ENCODE measurements at places on chromosomes 4 and X.

DNA sequence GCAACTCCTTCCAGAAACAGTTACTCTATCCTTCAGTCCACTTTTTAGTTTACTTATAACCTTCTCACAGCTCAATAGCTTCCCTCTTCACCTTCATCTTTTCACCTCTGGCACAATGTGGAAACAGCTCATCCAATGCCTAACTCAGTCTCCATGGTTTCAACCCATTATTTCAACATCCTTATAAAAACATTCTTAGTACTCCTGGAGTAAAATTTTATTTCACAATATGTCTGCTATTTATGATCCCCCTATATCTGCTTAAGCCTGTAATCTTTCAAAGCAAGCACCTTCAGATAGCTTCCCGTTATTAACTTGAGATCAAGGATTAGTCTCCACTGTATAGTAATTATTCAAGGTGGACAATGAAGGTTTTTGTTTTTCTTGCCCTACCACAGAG lies 156.3 kb downstream of the GASK1B start:
- H3K27me3 ChIP-seq = no peaks in the 10 kb centered on the region
- H3K27ac ChIP-seq = no peak overlapping the region
- peaks cover 8% of the 10 kb centered on the region for H3K4me1 ChIP-seq
- no peaks in the 10 kb centered on the region for H3K36me3 ChIP-seq
- no peak overlapping the region for H3K4me3 ChIP-seq

GRCh38 chr4:40192114-40193015 lies 4.5 kb upstream of the RHOH start:
- H3K4me1 ChIP-seq = peaks cover 76% of the 10 kb centered on the region
- H3K4me3 ChIP-seq = no peak overlapping the region

DNA sequence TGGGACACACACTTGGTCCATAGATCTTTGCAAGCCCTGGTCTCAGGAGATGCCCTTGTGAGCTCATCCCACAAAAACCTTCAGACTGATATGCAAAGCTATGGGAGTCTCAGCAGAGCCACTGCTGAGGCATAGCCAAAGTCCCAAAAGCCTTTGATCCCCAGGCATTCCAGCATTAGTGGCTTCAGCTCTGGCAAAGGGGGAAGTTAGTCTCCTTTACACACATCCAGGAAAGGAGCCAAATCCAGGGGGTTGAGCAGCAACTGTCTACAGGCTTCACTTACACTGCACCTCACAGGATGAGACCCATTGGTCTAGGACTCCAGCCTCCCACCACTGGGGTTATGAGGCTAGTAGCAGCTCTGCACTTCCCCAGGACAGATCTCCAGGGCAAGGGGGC lies 14.0 kb downstream of the PF4 start:
- DNase-seq = no peak
- H3K4me3 ChIP-seq = no peak overlapping the region
- no peak overlapping the region for H3K27ac ChIP-seq
- H3K36me3 ChIP-seq = peaks cover 36% of the 10 kb centered on the region
- H3K4me1 ChIP-seq = peaks cover 3% of the 10 kb centered on the region

DNA sequence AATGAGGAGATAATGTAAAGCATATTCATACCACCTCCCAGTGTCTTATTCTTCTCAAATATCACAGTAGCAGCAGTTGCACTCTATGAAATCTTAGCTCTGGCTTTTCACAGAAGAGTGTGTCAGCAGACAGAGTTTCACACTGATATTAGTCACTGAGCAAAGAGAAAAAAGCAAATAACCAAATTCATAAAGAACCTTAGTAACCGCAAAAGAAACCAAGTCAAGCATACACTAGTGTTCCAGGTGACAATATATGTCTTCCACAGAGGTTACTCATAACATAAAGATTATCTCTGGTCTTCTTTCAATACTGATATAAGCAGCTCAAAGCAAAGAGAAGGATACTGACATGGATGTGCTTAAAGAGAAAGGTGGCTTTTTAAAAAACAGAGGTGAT lies 181.7 kb upstream of the EDNRA start:
- H3K36me3 ChIP-seq = no peaks in the 10 kb centered on the region
- H3K4me1 ChIP-seq = no peaks in the 10 kb centered on the region
- DNase-seq = no peak
- H3K27me3 ChIP-seq = no peaks in the 10 kb centered on the region

- H3K27ac ChIP-seq = no peak overlapping the region
- no peak for DNase-seq
- no peaks in the 10 kb centered on the region for H3K27me3 ChIP-seq
- no peaks in the 10 kb centered on the region for H3K4me1 ChIP-seq
Measured at GRCh38 chr4:14883661-14884060, 118.6 kb upstream of the CPEB2 start.

GRCh38 chr4:156501962-156502361 lies 469.6 kb downstream of the PDGFC start:
- no peak overlapping the region for H3K27ac ChIP-seq
- no peak for DNase-seq
- H3K27me3 ChIP-seq = no peaks in the 10 kb centered on the region
- H3K4me3 ChIP-seq = no peak overlapping the region

DNA sequence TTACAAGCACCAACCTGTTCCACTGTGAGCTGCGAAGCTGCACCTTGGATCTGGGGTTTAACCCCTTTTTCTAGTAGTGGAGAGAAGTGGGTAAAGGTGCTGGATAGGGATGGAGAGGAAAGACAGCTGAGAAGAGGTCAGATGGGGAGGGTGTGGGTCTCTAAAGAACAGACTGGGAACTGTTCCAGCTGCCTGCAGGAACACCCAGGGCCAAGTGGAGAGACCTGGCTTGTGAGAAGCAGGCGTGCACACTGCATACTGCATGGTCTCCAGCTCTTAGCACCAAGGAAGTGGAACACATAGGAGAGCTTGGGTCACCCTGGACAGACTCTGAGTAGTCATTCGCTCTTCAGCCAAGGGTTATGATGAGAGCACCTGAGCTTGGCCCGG lies 16.1 kb downstream of the BCOR start:
- H3K27ac ChIP-seq = peak overlapping the region; percentile 84
- H3K4me3 ChIP-seq = peak overlapping the region; percentile 52
- H3K4me1 ChIP-seq = peaks cover 70% of the 10 kb centered on the region
- peaks cover under 1% of the 10 kb centered on the region for H3K36me3 ChIP-seq

DNA sequence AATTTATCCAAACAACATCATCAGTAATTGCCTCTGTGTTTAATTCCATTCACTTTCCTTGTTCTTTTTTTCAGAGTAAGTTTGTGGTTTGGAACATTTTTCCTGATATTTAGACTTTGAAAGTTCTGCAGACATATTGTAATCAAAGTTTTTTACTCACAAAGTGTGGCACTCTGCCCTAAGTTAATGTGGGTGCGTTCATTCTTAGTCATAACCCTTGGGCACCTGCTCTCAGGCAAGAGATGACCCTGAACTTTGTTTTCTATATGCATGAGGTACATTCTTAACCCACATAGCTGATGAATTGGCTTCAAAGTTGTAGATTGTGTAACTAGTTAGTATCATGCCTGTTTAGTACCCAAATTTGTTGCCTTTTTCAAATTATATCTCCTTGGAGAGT lies 424.3 kb downstream of the GRXCR1 start:
- peaks cover 25% of the 10 kb centered on the region for H3K36me3 ChIP-seq
- no peak overlapping the region for H3K4me3 ChIP-seq
- peaks cover 7% of the 10 kb centered on the region for H3K4me1 ChIP-seq
- no peak overlapping the region for H3K27ac ChIP-seq

GRCh38 chr4:150890246-150890645 lies 124.8 kb downstream of the LRBA start:
- H3K36me3 ChIP-seq = peaks cover 16% of the 10 kb centered on the region
- no peak for DNase-seq
- H3K4me3 ChIP-seq = no peak overlapping the region
- H3K4me1 ChIP-seq = no peaks in the 10 kb centered on the region
- H3K27ac ChIP-seq = peak overlapping the region; percentile 11

GRCh38 chr4:76758996-76759395 lies 138.9 kb downstream of the SOWAHB start:
- peak overlapping the region; percentile 57 for H3K27ac ChIP-seq
- DNase-seq = no peak
- peaks cover 2% of the 10 kb centered on the region for H3K4me1 ChIP-seq
- peaks cover 69% of the 10 kb centered on the region for H3K36me3 ChIP-seq
- H3K4me3 ChIP-seq = no peak overlapping the region

GRCh38 chr4:76458825-76459224 lies 23.8 kb downstream of the SHROOM3 start:
- H3K4me1 ChIP-seq = peaks cover 35% of the 10 kb centered on the region
- no peaks in the 10 kb centered on the region for H3K27me3 ChIP-seq
- peaks cover 24% of the 10 kb centered on the region for H3K36me3 ChIP-seq
- DNase-seq = peak; percentile 42
- peak overlapping the region; percentile 34 for H3K4me3 ChIP-seq

GRCh38 chr4:21656832-21657231 lies 291.7 kb downstream of the KCNIP4 start:
- H3K4me3 ChIP-seq = no peak overlapping the region
- H3K27ac ChIP-seq = no peak overlapping the region
- H3K36me3 ChIP-seq = no peaks in the 10 kb centered on the region
- no peak for DNase-seq

DNA sequence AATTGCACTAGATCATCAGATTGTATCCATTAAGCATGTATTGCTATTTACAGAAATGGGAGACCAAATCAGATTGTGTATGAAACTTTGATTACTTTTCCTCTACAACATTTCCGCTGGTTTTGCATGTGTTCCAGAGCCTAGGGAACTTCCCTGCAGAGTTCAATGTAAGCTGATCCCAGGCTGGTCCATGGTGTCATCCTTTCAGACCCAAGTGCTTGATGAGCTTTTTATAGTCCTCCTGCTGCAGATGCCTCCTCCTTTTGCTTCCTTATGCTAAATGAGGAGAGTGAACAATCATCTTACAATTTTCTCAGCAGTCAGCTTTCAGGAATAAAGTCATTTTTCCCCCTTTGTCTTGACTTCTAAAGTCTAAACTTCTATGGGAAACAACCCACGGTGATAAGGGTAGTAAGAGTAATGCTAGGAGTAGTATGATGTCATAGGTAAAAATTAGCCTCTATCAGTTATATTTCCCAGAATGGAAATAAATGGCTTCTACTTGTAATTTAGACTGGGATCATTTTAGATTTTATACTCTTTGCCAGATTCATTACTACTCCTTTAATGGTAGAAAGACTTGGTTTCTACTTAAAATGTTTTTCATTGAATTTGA lies 55.1 kb upstream of the SLC4A4 start:
- no peak overlapping the region for H3K4me3 ChIP-seq
- H3K36me3 ChIP-seq = no peaks in the 10 kb centered on the region
- no peaks in the 10 kb centered on the region for H3K27me3 ChIP-seq
- no peak overlapping the region for H3K27ac ChIP-seq
- DNase-seq = no peak

DNA sequence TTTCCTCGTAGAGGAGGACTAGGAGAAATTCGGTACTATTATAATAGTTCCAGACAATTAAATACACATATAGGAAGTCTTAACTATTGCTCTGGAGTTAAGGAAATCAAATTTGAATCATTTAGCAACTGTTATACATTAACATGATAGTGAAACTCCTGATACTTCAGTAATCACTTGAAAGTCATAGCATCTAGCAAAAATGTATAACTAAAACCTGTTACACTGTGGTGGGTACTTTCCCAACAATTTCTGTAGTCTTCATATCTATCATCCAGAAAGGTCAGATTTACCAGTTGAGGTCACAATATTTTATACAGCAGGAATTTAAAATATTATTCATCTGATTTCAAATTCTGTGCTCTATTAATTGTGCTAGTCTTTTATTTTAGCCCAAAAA lies 669.6 kb upstream of the PCDH10 start:
- no peak overlapping the region for H3K4me3 ChIP-seq
- DNase-seq = no peak
- peaks cover 14% of the 10 kb centered on the region for H3K36me3 ChIP-seq
- H3K27ac ChIP-seq = no peak overlapping the region
- peaks cover 9% of the 10 kb centered on the region for H3K4me1 ChIP-seq

GRCh38 chr4:55435141-55435841 lies 39.5 kb downstream of the TMEM165 start:
- peaks cover 25% of the 10 kb centered on the region for H3K36me3 ChIP-seq
- H3K27ac ChIP-seq = peak overlapping the region; percentile 64
- no peaks in the 10 kb centered on the region for H3K27me3 ChIP-seq
- H3K4me1 ChIP-seq = peaks cover 38% of the 10 kb centered on the region

DNA sequence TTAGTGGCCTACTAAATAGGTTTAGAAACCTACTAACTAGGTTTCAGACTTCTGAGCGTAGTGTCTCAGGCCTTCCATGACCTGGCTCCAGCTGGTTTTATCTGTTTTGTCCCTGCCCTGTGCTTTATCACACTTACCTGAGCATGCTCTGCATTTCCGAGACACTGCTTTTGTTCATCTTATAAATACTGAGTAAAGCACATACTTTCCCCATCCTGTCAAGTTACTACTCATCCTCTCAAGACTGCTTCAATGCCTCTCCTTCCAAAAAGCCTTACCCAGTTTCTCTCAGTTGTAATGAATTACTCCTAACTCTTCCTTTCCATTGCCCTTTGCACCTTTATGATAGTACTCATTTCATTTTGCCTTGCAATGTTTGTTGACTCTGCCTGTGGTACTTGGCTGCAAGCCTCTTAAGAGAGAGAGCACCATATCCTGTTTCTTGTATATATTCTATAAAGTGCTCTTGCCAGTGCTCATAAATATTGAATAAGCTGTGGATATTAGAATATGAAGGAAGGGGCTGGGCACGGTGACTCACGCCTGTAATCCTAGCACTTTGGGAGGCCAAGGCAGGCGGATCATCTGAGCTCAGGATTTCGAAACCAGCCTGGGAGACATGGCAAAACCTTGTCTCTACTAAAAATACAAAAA lies 34.4 kb downstream of the SLAIN2 start:
- H3K27me3 ChIP-seq = no peaks in the 10 kb centered on the region
- peak overlapping the region; percentile 88 for H3K27ac ChIP-seq
- no peak overlapping the region for H3K4me3 ChIP-seq
- H3K4me1 ChIP-seq = peaks cover 24% of the 10 kb centered on the region

- H3K4me1 ChIP-seq = peaks cover 22% of the 10 kb centered on the region
- H3K27ac ChIP-seq = no peak overlapping the region
- no peak overlapping the region for H3K4me3 ChIP-seq
- DNase-seq = no peak
- no peaks in the 10 kb centered on the region for H3K27me3 ChIP-seq
Measured at GRCh38 chr4:17332478-17332877, 179.4 kb downstream of the QDPR start.

DNA sequence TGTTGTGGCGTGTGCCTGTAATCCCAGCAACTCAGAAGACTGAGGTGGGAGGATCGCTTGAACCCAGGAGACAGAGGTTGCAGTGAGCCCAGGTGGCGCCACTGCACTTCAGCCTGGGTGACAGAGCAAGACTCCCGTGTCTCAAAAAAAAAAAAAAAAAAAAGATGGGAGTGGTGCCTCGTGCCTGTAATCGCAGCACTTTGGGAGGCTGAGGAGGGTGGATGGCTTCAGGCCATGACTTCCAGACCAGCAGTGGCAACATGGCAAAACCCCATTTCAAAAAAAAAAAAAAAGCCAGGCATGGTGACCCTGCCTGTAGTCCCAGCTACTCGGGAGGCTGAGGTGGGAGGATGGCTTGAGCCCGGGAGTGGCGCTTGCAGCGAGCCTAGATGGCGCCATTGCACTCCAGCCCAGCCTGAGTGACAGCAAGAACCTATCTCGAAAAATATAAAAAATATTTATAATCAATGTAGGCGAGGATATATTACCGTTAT lies 27.0 kb downstream of the EIF2S3 start:
- peaks cover 10% of the 10 kb centered on the region for H3K36me3 ChIP-seq
- peak; percentile 56 for DNase-seq
- H3K4me1 ChIP-seq = peaks cover 3% of the 10 kb centered on the region
- no peak overlapping the region for H3K27ac ChIP-seq
- no peak overlapping the region for H3K4me3 ChIP-seq
- H3K27me3 ChIP-seq = no peaks in the 10 kb centered on the region

- DNase-seq = no peak
- no peak overlapping the region for H3K4me3 ChIP-seq
- H3K36me3 ChIP-seq = peaks cover 6% of the 10 kb centered on the region
- no peaks in the 10 kb centered on the region for H3K4me1 ChIP-seq
- H3K27me3 ChIP-seq = no peaks in the 10 kb centered on the region
- no peak overlapping the region for H3K27ac ChIP-seq
Measured at GRCh38 chr4:87805971-87806370, 6.6 kb downstream of the IBSP start.
